GM19239 (cell line): ENCODE measurements at places on chromosomes 11 and 22.

- no peak for DNase-seq
Observed at GRCh38 chr22:17366830-17367229, 2.4 kb upstream of the CECR2 start.

DNA sequence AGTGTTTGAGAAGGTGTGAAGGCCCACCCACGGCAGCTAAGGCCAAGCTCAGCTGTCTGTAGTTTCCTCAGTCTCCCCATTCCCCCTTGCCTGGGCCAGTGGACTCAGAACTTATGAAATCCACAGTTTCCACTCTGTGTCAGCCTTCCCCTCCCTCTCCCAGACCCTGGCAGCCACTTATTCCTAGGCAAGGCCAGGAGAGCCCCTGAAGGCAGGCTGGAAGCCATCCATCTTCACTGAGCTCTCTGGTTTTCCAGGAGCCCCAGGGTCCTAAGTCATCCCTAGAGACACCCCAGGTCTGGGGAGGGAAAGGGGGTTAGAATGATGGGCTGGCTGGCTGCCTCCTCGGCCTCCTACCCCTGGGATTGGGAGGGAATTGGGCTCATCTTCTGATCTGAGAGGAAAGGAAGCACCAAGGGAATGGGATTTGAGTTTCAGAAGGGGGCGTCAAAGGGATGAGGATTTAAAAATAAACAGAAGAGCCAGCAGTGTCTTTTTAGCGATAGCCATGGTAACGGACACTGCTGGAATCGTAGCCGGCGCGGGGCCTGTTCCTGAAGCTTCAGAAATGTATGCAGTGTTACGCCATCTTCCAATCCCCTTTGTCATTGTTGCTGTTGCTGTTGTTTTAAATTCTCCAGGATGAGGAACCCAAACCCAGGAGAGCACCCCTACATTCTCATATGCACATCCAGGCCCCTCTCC is 561.1 kb upstream of the CADM1 start:
- DNase-seq = no peak

GRCh38 chr22:49244466-49245420 is 582.9 kb downstream of the BRD1 start:
- no peak for DNase-seq

GRCh38 chr11:19988598-19988997 is 171.7 kb downstream of the DBX1 start:
- no peak for DNase-seq

GRCh38 chr22:42160251-42160650 is 29.6 kb upstream of the CYP2D6 start:
- DNase-seq = no peak
